ENCODE measurements at places on chromosomes 7 and 10.
A peak's percentile ranks its signal among the peaks of the same experiment; 100 is the strongest.

- no peak for DNase-seq
These were observed 268.2 kb downstream of the PTEN start for GRCh38 chr10:88131511-88132139.

DNA sequence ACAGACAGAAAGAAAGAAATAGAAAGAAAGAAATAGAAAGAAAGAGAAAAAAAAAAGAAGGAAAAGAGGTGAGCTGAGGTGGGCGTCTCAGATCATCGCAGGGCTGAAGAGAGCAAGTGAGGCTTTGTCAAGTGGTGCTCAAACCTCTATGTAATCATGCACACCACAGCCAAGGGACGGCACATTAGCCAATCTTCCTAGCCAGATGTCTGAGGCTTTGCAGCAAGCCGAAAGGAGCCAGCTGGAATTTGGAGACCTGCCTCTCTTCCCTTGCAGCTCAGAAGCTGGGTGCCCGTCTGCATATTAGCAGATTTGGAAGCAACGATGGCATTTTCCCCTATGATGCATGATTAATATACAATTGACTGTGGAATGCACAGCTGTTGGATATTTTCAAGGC is 52.5 kb downstream of the ADRA2A start:
- DNase-seq, result no peak

GRCh38 chr10:27256299-27257189 is 15.9 kb upstream of the ACBD5 start:
- DNase-seq, result no peak

GRCh38 chr7:10120936-10121335 is 852.7 kb upstream of the PHF14 start:
- DNase-seq, result no peak

- DNase-seq, result no peak
These were observed 31.2 kb upstream of the ZNF438 start for GRCh38 chr10:31062856-31063255.

DNA sequence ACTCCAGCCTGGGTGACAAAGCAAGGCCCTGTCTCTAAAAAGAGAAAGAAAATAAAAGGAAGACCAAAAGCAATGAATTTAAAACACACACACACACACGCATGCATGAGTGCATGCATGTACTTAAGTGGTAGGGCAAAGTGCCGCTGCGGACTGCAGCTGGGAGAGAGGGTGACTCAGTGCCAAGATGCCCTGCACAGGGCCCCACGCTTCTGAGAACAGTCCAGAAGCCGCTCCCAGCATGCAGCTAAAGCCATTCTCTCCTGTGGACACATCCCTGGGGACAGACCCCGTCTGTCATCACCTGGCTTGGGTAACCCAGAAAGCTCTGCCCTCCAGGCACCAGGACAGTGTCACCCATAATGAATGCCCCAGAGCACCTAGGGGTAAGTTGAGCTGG is 61.0 kb upstream of the MYL10 start:
- no peak for DNase-seq

- no peak for DNase-seq
These were observed 806.2 kb downstream of the CNTNAP2 start for GRCh38 chr7:146922782-146923181.

- DNase-seq, result no peak
These were observed 55.1 kb upstream of the ZPBP start for GRCh38 chr7:50147951-50148808.

GRCh38 chr7:30226614-30227268 is 57.7 kb upstream of the ZNRF2 start:
- DNase-seq, result peak; percentile 8

- DNase-seq, result no peak
These were observed 179.6 kb upstream of the LRRTM3 start for GRCh38 chr10:66746246-66746645.

- DNase-seq, result no peak
These were observed 311.7 kb downstream of the GATA3 start for GRCh38 chr10:8365935-8366911.

DNA sequence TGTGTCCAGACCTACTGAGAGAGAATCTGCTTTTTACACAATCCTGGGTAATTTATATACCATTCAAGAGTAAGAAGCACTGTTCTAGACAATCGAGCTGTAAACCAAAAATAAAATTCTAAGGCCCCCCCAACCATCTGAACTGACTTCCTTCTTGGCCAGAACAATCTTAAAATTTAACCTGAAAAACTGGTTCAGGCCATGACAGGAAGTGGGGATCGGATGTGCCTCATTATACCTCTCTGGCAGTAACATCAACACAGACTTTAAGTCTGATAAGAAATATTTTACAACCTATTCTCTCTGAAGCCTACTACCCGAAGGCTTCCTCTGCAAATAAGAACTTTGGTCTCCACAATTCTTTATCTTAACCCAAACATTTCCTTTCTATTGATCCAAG is 75.2 kb upstream of the KIF5B start:
- DNase-seq, result no peak

GRCh38 chr7:114885836-114886235 is 36.1 kb upstream of the MDFIC start:
- DNase-seq, result no peak

DNA sequence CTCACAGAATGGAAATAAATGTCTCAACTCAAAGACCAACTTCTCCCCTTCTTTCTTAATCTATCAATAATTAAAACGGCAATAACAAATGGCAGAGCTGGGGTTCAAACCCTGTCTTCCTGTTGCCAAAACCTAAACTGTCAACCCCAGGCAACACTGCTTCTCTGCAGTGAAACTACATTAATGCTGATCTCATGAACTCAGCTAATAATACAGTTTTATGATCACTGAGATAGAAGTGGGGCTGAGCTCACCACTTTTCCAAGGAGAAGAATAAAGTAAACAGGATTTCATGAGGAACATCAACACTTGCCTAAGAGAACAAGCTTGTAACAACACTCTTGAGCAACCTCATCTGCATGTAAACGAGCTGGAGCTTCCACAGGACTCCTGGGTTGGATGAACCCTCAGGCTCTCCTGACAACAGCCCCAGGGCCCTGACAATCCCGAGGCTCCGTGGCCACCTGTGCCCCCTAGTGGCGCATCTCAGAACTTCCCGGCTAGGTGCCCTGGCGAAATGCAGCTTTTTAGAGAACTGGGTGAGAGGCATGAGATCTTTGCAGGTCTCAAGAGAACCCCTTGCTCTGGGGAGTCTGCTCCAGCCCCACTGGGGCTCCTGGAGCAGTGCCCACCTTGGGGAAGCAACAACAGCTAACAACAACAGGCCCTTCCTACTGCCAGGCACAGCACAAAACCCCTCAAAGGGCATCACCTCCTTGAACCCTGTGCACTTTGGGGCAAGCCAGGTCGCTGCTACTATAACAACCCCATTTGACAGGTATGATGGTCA is 169.3 kb downstream of the SH3PXD2A start:
- DNase-seq, result no peak

- no peak for DNase-seq
These were observed 143.7 kb downstream of the DNAJB6 start for GRCh38 chr7:157480371-157481050.

DNA sequence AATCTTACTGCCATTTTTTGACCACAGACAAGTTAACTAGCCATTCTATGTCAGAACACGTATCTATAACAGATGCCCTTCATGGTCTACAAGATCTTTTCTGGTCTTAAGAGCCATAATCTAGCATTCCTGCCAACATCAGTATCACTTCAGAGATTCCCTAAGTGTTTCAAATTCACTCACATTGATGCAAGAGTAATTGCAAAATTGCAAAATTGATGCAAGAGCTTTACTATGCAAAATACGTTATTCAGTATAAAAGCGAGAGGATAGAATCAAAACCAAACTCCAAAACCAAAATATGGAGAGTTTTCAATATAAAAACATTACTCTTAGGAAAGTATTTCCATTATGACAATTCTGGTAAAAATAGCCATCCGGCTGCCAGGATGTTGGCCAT is 38.1 kb upstream of the PPP1R17 start:
- no peak for DNase-seq

DNA sequence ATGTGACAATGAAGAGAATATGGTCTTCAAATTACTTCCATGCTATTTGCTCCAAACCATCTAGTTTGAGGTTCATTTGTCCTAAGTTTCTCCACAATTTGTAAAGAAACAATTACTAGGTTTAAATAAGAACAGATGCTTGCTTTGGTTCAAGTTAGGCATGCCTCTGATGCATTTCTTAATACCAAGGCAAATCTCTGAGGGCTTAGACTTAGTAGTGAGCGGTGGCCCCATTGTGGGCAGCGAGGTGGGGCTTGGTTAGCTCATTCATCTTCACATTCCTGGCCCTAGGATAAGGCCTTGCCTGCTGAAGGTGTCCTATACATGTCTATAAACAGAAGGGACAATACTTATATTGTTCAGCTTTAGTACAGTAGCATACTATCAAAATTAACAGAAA is 52.4 kb upstream of the RHEB start:
- no peak for DNase-seq

DNA sequence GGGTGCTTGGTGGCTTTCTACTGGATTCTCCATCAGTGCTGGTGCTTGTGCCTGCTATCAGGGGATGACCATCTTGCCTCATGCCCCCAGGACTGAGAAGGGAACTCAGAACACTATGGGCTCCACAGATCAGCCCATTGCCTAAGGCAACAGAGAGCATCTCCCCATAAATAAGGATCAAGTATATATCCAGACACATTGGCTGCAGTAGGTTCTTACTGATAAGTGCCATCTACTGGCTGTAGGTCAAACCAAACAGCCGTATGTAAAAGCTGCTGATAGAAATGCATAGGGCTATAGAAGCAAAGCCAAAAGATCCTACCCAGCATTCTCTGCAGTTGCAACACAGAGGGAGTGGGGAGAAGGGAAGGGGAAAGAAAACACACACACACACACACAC is 153.7 kb downstream of the CDK14 start:
- no peak for DNase-seq

DNA sequence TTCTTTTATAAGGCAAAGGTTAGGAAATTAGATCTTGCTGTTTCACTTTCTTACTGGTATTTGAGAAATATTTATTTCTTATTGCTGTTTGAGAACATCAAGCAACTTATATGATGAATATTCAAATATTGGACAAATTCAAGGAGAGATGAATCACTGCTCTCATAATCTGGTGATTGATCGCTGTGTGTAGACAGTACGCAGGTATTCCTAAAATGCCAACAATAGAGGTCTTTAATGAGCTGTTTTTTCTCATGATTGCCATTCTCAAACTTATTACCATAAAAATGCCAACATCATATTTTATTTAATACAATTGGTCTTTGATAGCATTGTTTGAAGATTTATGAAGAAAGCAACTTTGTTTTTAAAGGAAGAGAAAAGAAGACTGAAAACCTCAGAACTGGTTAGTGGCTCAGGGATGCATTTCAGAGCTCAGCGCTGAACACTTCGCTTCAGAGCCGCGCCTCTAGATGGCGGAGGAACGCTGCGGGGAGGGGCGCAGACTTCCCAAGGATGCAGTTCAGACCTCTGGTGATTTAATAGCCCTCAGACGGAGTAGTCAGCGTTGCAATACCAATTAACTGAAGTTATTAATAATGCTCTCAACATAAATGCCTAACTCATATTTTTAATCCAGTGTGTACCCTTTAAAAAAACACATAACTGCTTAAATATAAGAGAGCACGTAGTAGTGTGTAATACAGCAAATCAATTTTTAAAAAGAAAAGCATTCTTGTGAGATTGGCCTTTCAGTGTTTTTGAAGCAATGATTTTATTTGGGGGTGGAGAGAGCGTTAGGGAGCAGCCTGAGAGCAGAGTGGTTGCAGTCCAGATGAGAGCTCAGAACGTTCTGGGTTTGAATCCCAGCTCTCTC is 38.5 kb upstream of the STEAP4 start:
- DNase-seq, result no peak

DNA sequence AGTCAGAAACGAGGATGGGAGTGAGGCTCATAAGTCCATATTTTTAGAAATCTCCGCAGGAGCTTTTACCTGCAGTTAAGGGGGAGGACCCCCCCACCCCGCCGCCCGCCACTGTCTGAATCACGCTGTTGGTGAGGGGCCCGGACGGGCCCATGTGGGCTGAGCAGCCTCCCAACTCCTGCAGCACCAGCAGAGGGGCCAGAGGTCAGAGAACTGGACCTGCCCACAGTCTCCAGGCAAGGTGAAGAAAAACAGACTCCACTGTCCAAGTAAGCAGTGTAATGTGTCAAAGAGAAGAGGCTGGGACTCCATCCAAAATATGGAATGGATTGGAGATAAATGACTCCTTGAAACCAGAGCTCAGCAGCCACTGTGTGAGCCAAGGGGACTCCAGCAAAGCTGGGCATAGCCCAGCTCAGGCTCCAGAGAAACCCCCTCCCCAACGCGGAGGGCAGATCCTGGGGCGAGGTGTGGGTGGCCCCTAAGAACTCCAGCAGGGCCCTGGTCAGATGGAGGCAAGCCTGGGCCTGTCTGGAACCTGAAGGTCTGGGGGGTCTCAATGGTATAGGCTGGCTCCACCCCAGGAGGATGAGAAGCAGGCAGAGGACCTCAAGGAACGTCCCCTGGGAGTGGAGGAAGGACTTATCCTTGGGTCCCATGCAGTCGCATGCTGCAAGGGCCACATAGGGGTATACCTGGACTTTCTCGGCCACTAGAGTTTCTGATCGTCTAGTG is 128.5 kb upstream of the TNS3 start:
- no peak for DNase-seq

- DNase-seq, result no peak
These were observed 58.4 kb downstream of the MET start for GRCh38 chr7:116730097-116731022.

GRCh38 chr7:5179756-5180155 is 10.3 kb upstream of the WIPI2 start:
- DNase-seq, result no peak

GRCh38 chr10:122170802-122171201 is 100.3 kb upstream of the BTBD16 start:
- DNase-seq, result no peak

GRCh38 chr10:24505759-24506158 is 217.9 kb downstream of the ARHGAP21 start:
- DNase-seq, result no peak

GRCh38 chr10:48778193-48778857 is 93.7 kb downstream of the WDFY4 start:
- no peak for DNase-seq

DNA sequence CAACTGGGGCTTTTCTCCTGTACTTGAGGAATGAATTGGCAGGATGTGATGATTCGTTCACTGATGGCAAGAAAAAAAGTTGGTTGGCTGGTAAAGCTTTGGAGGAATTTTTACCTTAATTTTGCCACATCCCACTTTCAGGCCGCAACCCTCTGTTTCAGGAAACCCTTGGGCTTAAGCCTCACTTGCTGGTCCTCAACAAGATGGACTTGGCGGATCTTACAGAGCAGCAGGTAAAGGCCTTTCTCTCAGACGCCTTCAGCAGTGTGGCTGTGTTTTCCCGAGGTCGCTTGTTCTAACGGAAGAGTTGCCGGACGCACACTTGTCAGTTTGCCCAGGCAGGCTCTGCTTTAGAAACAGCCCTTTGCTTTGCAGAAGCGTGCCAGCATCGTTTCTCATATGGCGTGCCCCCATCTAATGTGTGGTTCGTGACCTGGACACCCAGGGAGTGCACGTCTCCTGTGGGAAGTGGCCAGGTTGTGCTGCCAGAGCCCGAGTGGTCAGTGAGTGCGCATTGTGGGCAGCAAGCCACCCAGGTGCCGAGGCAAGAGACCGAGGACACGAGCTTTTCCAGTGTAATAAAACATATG is 2.2 kb downstream of the MTG1 start:
- DNase-seq, result no peak

- no peak for DNase-seq
These were observed 128.0 kb downstream of the ADRA2A start for GRCh38 chr10:111204838-111205237.

GRCh38 chr7:101179713-101180112 is 380 bp downstream of the NAT16 start:
- no peak for DNase-seq

GRCh38 chr7:97021747-97022490 is 2.7 kb downstream of the DLX5 start:
- no peak for DNase-seq
